ENCODE measurements at places on chromosomes 16 and 17.

- no peak for DNase-seq
These were observed 54.4 kb downstream of the MFSD11 start for GRCh38 chr17:76792348-76792747.

DNA sequence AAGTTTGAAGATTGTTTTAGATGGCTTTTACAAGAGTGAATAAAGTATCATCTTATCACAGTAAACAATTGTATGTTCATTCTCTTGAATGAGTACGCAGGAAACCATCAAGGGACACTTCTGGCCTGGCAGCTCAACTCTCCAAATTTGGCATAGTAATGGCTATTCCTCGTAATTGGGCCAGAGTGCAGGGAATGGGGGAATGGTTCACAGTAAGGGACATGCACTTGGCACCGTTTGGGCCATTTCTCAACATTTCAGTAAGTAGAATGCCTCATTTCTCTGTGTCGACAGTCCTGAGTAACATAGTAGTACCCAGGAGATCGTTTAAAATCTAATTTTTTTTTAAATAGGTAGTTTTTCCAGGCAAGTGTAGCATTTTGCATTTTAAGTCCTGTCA lies 309.6 kb downstream of the KCNJ2 start:
- DNase-seq, result no peak

DNA sequence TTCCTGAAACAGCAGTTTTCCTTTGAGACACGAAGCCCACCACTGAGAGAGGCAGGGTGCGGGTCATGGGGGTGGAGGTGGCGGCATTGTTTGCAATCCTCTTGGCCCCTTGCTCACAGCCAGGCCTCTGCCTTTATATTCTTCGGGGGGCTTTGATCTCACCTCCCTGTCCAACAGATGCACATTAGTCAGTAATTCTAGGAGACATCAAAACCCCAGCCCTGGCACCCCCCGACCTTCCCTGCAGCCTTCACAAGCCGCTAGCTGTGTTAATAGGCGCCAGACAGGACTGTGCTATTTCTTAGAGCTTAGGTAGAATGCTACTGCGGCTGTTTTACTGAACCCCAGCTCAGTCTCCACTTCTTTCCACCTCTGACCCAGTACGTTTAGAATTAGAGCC lies 212.6 kb downstream of the RBFOX1 start:
- DNase-seq, result no peak

- DNase-seq, result no peak
These were observed 8.8 kb downstream of the XYLT2 start for GRCh38 chr17:50354776-50355175.

DNA sequence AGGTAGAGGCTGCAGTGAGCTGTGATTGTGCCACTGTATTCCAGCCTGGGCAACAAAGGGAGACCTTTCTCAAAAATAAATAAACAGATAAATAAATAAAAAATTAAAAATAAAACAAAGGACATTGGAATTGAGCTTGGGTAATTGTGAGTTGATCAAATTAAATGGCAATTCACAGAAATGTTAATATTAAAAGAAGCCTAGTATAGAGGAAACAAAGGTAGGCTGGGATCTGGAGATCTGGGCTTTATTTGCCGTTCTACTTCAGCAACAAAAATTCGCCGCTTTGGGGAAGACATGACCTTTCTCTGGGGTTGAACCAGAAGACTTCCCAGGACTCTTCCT lies 332 bp upstream of the VPS25 start:
- DNase-seq, result no peak

DNA sequence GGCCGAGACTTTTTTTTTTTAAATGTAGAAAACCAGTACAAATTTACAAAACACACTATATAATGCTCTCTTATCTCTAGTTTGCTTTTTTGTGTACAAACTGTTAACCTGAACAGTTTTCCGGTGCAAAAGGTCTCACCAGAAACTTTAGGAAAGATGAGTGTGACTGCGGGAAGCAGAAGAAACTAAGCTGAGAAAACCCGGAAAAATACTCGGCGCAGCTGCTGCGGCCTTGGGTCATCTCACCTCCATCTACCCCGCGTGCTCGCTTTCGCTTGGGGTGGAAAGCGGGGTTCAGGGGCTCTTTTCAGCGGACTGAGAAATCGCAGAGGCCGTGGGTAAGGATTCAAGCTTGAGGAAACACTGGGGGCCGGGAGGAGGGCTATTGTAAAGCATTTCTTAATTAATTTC lies 1.8 kb downstream of the SALL1 start:
- DNase-seq, result no peak

DNA sequence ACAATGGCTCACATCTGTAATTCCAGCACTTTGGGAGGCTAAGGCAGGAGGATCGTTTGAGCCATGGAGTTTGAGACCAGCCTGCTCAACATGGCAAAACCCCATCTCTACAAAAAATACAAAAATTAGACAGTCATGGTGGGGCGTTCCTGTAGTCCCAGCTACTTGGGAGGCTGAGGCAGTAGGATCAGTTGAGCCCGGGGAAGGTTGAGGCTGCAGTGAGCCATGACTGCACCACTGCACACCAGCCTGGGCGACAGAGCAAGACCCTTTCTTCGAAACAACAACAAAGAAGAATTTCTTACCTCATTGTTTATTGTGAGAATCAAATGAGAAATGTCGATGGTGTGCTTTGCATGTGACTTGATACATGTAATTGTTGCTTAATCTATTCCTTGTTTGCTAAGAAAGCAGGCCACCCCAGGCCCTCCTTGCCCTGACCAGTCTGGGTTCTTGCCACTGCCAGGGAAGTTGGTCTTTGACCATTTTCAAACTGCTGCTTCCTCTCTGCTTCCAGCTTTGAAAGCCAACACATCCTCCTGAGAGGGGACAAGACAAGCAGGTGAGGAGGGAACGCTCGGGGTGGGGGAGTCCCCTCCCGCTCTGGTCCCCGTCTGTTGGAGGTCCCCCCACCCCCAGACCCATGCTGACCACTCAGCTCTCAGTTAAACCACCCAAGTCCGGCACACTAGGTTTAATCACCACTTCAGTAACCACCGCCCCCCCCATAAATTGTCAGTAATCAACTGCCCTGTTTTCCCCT lies 47.3 kb upstream of the CPNE2 start:
- DNase-seq, result no peak

GRCh38 chr17:82412535-82413520 lies 5.3 kb upstream of the HEXD start:
- no peak for DNase-seq

- no peak for DNase-seq
These were observed 142.0 kb upstream of the CCL2 start for GRCh38 chr17:34113089-34113488.

DNA sequence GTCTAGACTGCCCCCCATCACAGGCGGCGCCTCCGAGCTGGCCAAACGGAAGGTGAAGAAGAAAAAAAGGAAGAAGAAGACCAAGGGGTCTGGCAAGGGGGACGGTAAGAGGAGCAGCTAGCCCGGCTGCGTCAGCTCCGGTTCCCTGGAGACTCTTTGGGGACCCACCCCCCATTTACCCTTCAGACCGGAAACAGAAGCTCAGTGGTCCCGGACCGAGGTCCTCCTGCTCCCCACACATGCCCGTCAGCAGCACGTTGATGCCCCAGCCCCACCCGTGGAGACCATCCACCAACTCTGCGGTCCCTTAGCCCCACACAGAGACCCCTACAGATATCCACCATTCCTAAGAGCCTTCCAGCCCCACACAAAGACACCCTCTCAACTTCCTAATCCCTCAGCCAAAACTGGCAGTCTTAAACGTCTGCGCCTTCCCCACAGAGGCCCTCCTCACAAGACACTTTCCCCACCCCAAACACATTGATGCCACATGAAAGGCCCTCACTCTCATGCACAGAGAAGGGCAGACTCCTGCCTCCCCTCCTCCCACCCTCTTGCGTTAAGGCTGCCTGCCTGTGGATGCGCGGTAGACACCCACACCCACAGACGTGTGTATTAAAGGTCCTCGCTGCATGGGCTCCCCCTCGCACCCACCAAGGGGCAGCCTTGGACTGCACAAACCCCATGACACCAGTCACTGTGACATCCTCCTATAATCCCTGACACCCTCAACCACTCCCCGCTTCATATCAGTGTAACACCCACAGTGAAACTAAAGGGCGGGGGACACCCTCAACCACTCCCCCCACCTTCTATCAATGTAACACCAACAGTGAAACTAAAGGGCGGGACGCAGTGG lies 58.2 kb upstream of the RPH3AL start:
- DNase-seq, result no peak

- no peak for DNase-seq
These were observed 5.7 kb downstream of the CANT1 start for GRCh38 chr17:79003661-79004411.

GRCh38 chr16:50318796-50319578 lies 49.8 kb downstream of the BRD7 start:
- DNase-seq, result no peak

DNA sequence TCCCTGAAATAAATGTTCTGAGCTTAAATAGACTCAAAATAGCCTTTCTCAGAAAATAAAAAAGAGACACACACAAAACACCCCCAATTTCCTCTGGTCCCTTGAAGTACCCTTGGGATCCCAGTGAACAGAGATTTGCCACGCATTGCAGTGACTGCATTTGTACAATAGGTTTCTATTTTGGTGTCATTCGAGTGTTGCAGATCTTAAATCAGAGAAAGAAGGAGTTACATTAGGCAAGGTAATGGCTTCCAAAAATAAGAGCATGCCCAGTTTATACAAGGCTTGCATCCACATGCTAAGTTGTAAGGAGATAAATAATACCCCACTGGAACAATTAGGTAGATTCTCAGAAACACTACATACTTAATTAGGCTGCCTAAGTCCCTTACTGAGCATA lies 2.2 kb downstream of the TOX3 start:
- no peak for DNase-seq

- no peak for DNase-seq
These were observed 539 bp upstream of the CKLF start for GRCh38 chr16:66551788-66552285.

DNA sequence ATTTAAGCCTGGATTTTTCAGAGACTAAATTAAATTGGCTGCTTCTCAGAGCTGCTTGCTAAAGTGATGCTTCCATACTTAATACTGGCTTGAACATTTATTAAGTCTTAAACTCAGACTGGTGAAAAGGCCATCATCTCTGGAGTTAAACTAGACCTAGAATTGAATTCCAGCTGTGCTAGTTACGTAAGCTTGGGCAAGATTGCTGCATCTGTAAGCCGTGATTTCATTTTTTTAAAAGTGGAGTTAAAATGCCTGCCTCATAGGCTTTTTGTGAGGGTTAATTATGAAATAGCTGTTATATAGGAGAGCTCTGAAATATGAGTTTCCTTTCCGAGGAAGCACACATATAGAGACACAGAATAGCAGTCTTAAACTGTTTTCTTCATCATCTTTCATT lies 84.7 kb downstream of the VAT1L start:
- no peak for DNase-seq

DNA sequence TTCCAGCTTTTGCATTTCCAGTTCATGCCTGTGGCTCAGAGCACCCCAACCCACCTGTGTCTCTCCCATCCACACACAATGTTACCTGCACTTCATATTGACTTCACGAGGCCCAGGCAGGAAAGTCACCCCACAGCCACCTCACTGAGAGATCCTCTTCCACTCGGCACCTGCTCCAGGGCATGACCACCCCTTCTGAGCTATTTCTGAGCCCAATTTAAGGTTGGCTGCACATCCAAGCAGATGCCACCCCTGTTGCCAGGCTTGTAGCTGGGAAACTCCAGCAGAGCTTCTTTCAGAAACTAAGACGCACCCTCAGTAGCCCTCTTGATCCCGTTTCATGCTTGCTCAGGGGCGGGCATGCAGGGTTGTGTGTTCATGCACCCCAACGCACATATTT lies 88.4 kb downstream of the SOCS1 start:
- DNase-seq, result no peak

DNA sequence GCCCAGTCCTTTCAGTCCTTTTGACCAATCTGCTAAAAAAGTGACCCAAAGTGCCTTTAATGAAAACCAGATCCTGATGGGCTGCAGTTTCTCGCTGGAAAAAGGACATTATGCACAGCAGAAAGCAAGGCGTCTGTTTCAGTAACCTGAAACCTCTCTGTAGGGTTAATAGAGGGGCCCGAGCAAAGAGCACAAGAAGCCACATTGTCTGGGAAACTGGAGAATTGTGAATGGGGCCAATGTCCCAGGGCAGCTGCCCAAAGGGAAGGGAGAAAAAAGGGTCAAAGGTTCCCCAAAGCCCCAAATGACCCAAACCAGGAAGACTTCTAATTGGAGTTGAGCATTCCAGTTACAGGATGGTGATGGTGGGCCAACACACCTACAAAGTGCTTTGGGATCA lies 3.0 kb downstream of the OTOA start:
- no peak for DNase-seq

DNA sequence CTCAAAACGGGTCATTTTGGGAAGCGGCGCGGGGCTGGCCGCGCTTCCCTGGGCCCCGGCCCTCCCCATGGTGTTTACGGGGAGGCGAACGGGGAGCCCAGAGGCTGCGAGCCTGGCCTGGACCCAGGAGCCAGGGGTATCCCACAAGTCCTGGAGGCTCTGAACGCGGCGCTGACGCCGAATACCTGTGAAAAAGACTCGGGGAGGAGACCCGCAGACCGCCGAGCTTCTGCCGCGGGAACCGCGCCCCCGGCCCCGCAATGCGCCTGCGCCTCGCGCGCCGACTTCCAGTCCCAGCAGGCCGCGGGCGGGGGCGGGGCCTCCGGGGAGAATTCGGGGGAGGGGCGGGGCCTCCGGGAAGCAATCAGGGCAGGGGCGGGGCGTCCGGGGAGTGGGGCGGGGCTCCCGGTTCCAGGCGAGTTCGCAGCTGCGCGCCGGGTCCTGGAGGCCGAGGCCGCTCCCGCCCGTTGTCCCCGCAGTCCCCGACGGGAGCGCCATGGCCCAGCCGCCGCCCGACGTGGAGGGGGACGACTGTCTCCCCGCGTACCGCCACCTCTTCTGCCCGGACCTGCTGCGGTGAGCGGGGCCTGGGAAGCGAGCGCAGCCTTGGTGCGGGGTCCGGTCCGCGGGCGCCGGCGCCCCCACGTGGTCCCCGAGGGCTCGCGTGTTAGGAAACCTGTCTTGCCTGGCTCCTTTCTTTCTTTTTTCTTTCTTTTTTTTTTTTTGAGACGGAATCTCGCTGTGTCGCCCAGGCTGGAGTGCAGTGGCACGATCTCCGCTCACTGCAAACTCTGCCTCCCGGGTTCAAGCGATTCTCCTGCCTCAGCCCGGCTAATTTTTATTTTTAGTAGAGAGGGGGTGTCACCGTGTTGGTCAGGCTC lies at the start of gene DECR2:
Gene DECR2 (plus strand): TSS at position 418 of the 881 bp plus-strand sequence. CDS start 79 bp downstream, at position 497.
- peak; percentile 80 for DNase-seq

- no peak for DNase-seq
These were observed 128.5 kb upstream of the HS3ST2 start for GRCh38 chr16:22685459-22685830.

GRCh38 chr16:4347010-4347409 lies 4.1 kb downstream of the PAM16 start:
- DNase-seq, result no peak
